ENCODE measurements at places on chromosomes 11 and 22.

DNA sequence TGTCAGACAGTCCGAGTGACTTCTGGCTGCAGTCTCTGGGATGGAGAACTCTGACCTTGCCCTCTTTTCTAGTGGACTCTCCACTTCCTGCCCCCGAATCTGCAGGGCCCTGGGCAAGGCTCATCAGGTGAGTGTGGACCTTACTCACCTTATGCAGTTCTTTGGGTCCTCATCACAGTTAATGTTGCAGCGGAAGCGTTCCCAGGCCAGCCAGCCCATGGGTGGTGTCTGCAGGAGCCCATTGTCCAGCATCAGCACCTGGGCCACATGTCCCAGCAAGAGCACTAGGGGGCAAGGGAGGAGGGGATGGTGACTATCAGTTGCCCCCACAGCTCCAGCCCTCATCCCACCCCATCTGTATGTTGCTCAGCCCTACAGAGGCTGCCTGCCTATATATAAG is 2.3 kb downstream of the NAGA start:
- no peak for DNase-seq

GRCh38 chr22:46501701-46502100 is 35.7 kb downstream of the CELSR1 start:
- no peak for DNase-seq

DNA sequence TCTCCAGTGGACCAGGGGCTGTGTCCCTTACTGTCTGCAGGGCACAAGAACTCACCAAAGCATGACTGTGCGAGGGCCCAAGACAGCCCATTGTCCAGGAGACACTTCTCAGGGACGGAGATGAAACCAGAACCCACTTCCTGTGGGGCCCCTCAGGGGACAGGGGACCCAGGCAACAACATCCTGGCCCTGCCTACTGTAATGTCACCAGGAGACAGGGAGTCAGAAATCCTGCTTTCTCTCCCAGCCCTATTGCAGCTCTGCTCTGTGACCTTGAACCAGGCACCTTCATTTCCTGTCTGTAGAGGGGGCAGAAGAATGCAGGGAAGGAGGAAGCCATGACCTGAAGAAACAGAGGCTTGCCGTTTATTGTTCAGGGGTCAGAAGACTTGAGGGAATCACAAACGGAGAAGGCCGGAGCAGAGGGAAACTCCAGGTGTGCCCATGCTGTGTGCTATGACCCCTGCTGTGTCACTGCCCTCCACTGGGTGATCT is 98.0 kb downstream of the NAT10 start:
- no peak for DNase-seq

DNA sequence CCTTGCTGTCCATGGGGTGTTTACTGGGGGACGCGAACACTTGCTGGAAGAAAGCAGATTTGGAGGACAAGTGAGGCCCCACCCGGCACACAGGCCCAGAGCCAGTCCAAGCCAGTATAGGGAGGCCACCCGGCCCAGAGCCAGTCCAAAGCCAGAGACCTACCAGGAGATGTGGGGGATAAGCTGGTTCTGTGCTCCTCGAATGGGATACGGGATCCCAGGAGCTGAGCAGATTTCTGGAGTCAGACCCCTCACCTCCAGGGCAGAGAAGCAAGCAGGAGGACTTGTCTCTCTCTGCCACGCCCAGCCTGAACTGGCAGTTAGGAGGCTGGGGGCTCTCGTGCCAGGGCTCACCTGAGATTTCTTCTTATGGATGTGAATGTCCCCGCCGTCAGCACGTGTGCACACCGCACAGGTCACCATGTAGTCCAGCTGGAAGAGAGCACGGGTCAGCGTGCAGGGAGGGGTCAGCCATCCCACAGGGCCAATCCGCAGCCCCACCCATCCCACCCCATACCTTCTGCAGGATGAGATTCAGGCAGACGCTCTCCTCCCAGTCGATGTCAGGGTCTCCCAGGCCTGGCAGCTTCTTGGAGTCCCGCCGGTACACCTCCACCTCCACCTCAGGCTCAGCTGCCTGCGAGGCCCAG is 35.3 kb downstream of the KIAA0930 start:
- no peak for DNase-seq

- DNase-seq, result no peak
These were observed 68.5 kb upstream of the PARVG start for GRCh38 chr22:44112191-44112590.

DNA sequence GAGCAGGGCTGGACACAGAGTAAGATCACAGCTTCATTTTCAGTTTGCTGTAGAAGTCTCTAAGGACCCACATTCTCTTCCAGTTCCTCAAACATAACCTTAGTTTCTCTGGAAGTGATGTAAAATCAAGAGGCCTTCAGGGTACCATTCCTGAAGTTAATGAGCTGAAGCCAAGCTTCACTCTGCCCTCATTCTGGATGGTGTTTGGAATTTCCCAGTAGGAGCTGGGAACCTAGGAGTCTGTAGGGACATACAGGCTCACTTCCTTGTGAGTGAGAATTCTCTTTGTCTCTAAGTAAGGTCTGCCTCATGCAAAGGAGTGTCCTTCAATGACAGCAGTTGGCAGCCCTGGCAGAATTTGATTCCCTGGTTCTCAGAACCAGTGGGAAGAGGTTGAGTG is 142.4 kb upstream of the NARS2 start:
- DNase-seq, result no peak

DNA sequence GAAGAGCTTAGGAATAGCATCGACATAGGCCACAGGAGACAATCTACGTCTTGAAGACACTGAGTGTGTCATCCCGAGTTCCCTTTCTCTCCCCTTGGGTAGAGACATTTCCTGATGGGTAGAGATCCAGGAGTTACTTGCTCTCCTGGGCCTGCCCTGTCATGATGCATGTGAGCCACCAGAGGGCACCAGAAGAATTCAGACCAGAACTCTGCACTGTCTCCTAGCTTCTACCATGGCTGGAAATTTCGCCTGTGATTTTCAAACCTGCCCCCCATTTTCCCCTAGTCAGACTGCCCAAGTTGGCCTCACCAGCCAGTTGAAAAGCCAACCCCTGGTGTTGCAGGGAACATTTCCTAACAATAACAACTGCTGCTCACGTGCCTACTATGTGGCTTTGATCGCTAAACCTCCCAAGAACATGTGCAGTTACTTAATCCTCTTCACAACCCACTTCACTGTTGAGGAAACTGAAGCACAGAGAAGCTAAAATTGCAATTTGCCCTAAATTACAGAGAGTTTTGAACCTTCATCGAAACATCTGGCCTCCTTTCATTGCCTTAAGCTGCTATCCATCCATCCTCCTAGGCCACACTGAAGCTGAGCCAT is 47.2 kb downstream of the C11orf58 start:
- no peak for DNase-seq

DNA sequence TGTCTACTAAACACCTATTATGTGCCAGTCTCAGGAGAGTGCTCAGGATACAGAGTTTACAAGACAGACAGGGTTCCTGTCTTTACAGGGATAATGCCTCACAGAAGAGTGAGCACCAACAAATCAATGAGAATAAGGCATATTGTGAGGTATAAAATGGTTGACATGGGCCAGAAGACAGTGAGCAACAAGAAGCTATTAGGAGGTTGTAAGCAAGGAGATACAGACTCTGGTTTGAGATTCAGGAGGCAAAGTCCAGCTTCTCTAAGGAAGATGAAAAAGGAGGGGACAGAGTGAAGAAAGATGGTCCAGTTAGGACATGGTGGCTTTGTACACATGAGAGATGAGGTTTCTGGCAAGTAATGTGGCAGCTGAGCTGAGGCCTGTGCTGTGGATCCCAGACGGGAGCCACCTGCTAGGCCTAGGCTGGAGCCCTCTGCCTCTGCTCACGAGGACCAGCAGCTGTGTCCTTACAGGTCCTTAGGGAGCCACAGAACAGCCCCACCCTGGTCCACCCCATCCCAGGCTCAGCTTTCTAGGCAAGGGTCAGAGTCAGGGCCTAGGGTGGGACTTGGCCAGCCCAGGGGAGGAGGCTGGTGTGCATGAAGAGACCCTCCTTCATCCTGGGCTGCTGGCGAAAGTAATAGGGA is 110.5 kb downstream of the ZNF280B start:
- no peak for DNase-seq

DNA sequence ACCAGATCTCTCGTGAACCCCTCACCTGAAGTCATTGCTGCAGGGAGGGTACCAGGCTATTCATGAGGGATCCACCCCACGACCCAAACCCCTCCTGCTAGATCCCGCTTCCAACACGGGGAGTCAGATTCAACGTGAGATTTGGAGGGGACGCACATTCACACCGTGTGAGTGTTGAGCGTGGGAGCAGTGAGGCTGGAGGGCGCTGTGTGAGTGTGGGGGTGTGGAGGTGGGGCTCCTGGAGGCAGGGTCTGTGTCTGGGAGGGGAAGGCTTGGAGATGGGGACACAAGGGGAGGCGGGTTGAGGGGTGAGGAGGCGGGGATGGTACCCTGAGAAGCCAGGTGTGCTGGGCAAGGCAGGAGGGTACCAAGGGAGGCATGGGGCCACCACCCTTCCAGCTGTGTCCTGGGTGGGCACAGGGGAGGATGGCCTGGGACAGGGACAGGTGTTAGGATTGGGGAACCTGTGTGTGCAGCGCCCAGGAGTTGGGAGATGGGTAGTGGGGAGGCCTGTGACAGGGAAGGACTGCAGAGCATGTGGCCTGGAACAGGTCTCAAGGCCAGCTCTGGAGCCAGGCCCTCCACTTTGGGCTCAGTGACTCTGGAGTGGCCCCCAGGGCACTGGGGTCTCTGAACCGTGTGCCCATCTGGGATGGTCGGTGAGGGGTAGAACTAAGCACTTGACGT is 13.6 kb downstream of the TPCN2 start:
- no peak for DNase-seq

GRCh38 chr11:75760710-75761493 is 7.7 kb upstream of the DGAT2 start:
- DNase-seq, result no peak
